Peyer's patch (tissue), 4 donors: ENCODE measurements at places on chromosomes 4 and X. TPM values are rescaled to one million over a fixed set of nuclear protein-coding genes. Genes with fewer than 3 reads are reported as not detected.

DNA sequence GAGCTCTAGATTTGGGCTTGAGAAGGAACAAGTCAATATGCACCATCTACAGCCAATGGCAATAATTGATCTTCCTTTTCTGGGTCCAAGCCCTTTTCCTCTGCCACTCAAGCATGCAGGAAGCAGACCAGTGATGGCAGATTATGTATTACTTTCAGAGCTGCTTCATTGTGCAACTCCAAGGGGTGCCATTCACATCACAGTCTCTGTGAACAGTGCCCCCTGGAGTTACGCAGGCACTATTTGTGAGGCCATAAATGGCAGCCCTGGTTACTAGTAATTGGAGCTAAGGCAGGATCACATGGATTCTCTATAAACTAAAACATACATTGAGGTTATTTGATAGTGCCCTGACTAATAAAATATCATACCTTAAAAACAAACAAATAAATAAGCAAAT lies 313.4 kb upstream of the SLC7A11 start:
- no peak for DNase-seq
- H3K27me3 ChIP-seq = no peaks in the 10 kb centered on the region
- no peak overlapping the region for H3K4me3 ChIP-seq
- H3K36me3 ChIP-seq = no peaks in the 10 kb centered on the region
- no peaks in the 10 kb centered on the region for H3K4me1 ChIP-seq
- H3K27ac ChIP-seq = no peak overlapping the region

Gene PHOX2B
- 0.80 TPM for total RNA-seq

DNA sequence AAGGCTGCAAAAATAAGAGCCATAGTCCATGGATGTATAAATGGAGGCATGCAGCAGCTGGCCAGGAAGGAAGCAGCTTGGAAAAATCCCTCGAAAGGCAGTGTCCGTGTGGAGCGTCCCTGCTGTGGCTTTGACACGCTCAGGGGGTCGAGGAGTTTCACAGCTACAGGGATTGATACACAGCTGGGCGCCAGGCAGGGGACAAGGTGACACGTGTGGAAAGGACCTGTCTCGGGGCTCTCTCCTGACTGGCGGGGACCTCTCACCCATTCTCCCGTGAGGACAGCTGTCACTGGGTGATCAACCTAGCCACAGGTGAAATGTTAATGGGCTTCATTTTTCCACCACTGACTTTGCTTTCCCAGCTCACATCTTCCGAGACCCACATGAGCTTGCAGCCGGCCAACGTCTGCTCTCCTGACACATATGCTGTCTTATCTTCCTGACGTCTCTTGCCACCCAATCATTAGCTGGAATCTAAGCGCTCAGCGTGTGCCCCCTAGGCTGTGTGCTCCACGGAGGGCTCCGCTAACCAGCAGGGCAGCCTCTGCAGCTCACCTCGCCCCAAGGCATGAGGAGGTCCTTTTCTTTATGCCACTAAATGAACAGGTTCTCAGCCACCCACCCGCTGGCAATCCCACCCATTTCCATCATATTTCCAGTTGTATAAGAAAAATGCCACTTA lies 89.4 kb upstream of the AFAP1 start:
- DNase-seq = no peak
- no peaks in the 10 kb centered on the region for H3K36me3 ChIP-seq
- H3K4me3 ChIP-seq = no peak overlapping the region
- no peak overlapping the region for H3K27ac ChIP-seq

- peaks cover 42% of the 10 kb centered on the region for H3K36me3 ChIP-seq
- no peak for DNase-seq
- no peaks in the 10 kb centered on the region for H3K4me1 ChIP-seq
- H3K27ac ChIP-seq = no peak overlapping the region
- no peaks in the 10 kb centered on the region for H3K27me3 ChIP-seq
Observed at GRCh38 chr4:17490575-17491059, 21.3 kb downstream of the QDPR start.
